SK-MEL-5 (cell line): ENCODE measurements at places on chromosomes 12 and 14.
A peak's percentile ranks its signal among the peaks of the same experiment; 100 is the strongest.

GRCh38 chr14:34989762-34990161 lies 7.0 kb downstream of the SRP54 start:
- no peak for DNase-seq

GRCh38 chr14:64438181-64438841 lies 27.0 kb upstream of the AKAP5 start:
- DNase-seq: no peak

- DNase-seq: no peak
Observed at GRCh38 chr12:121843236-121843982, 15.2 kb downstream of the HPD start.

GRCh38 chr14:104138718-104139459 lies 502 bp downstream of the KIF26A start:
- DNase-seq: no peak

DNA sequence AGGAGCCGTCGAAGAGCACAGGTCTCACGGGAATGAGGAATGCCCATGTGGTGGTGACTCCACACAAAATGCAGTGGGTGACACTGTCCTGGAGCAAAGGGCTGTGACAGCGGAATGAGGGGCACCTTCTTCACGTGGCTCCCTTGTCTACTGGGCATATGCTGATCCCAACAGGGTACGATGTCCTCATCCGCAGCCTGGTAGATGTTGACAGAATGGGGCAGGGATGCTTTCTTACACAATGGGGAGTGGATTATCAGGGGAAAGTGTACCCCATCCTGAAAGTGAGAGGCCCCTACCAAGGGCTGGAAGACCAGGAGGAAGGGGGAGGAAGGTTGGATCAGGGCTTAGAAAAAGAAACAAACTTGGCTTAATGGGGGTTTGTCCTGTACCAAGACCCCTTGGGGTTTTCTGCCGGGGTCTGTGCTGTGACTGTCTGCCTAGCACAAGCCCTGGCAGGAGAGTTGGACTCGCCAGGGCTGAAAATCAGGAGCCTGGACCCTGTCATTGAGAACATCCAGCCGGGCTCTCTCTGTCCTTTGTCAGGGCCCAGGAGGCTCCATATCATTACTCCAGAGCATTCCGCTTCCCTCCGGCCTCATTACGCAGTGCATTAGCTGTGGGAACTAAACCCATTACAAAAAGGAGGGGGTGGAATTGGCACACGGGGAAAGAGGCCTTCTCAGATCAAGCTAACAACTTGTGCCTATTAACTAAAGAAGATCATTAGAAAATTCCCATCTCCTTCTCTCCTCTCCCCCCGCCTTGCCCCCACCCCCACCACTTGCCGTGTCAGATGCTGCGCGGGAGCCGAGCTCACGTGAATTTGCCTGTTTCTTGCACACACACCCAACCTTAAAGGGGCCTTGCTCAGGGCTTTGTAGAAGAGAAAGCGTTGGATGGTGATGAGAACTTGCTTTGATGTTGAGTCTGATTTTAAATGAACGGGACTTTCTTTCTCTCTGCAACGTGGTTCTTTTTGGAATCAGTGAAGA lies 171.8 kb upstream of the PARP11 start:
- no peak for DNase-seq

DNA sequence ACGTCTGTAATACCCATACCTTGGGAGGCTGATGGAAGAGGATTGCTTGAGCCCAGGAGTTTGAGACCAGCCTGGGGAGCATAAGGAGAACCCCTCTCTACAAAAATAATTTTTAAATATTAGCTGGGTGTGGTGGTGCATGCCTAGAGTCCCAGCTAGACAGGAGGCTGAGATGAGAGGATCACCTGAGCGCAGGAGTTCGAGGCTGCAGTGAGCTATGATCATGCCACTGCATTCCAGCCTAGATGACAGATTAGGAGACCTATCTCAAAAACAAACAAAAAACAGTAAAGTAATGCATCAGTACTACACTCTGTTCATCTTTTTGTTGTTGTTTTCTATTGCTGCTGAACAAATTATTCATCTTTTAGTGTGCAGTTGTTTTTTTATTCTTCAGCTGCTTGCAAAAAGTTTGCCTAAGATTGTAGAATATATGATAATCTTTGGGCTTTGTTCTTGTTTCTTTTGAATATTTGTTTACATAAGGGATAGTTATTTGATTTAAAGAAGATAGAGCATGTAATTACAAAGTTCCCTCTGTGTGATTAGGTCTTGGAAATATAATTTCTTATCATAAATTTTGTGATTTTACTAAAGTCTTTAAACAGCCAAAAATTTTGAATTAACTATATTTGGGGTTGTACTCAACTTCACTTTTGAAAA lies 8.2 kb downstream of the ARHGAP5 start:
- DNase-seq: no peak

DNA sequence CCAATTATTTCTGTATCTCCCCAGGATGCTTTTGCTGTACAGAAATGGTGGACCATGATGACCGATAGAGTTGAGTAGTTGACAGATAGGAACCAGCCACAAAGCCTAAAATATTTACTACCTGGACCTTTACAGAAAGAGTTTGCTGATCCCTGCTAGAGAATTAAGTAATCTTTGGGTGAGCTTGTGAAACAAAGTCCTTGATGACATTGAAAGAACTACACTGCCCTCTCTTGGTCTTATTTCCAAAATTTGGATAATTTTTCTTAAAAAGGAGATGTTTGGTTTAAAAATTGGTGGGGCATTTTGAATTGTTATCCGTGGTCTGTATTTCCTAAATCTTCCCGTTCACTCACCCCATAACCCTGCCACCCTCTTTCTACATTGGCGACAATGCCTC lies 13.7 kb upstream of the TCTN1 start:
- DNase-seq: peak; percentile 72

DNA sequence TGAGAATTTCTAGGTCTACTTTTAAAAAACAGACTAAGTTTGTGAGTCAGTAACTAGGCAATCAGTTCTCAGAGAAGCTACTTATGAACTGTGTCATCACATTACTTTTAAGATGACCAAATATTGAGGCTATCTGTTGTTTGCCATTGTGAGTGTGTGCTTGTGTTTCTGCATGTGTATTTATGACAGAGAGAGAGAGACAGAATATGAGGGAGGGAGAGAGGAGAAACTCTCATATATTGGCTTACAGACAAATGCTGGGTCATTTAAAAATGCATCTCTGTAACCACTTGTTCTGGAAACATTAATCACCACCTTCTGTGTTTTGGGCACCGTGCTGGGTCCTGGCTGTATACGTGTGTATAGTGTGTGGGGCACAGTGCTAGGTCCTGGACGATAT lies 161.5 kb upstream of the FRMD6 start:
- DNase-seq: no peak

GRCh38 chr12:80415466-80415865 lies 28.6 kb upstream of the PTPRQ start:
- no peak for DNase-seq

GRCh38 chr14:70245026-70245425 lies 56.3 kb upstream of the SLC8A3 start:
- no peak for DNase-seq

GRCh38 chr12:20201733-20202132 lies 166.6 kb upstream of the PDE3A start:
- DNase-seq: no peak

GRCh38 chr14:75443203-75443969 lies 15.6 kb downstream of the JDP2 start:
- no peak for DNase-seq
